ENCODE measurements at places on chromosomes 12 and 14. TPM values are rescaled to one million over a fixed set of nuclear protein-coding genes. Genes with fewer than 3 reads are reported as not detected.

Gene LRRK2
- total RNA-seq = not detected

Gene OR4K13
- total RNA-seq = not detected

Gene CCDC38
- total RNA-seq = not detected

Gene MYL2
- total RNA-seq = not detected

Gene SLCO1B3
- 14.2 TPM for total RNA-seq

Gene RHEBL1
- 5.0 TPM for total RNA-seq

Gene KRT78
- 0.15 TPM for total RNA-seq

Gene OTUB2
- 7.7 TPM for total RNA-seq

Gene LRP6
- total RNA-seq = 17.3 TPM

Gene RPL6
- 1,509 TPM for total RNA-seq

Gene EXOC3L4
- 2.0 TPM for total RNA-seq

Gene GARIN6
- total RNA-seq = not detected

Gene MANSC4
- 4.1 TPM for total RNA-seq

Gene CATSPERB
- total RNA-seq = not detected

Gene RPL41
- total RNA-seq = 3,106 TPM

Gene VRTN
- not detected for total RNA-seq

Gene LRP1-AS
- not detected for total RNA-seq

Gene LRFN5
- not detected for total RNA-seq

Gene SOX5
- total RNA-seq = not detected
